ENCODE measurements at places on chromosomes 4 and X. TPM values are rescaled to one million over a fixed set of nuclear protein-coding genes. Genes with fewer than 3 reads are reported as not detected.

GRCh38 chr4:5656415-5656814 is 51.9 kb downstream of the EVC2 start:
- no peak for DNase-seq

DNA sequence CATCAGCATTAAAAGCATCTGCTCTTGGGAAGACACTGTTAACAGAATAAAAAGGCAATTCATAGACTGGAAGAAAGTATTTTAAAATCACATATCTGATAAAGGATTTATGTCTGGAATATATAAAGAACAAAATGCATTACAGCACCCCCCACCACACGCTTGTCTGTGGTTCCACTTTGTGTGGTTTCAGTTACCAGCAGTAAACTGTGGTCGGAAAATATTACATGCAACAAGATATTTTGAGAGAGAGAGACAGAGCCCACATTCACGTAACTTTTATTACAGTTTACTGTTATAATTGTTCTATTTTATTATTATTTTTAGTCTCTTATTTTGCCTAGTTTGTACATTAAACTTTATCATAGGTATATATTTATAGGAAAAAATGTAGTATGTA is 21.2 kb upstream of the PDE6B start:
- DNase-seq, result no peak

GRCh38 chr4:159227984-159228383 is 125.1 kb downstream of the RAPGEF2 start:
- DNase-seq, result no peak

- no peak for DNase-seq
These were observed 180.5 kb downstream of the SOWAHB start for GRCh38 chr4:76717431-76717830.

- no peak for DNase-seq
These were observed 109.7 kb downstream of the MSL3 start for GRCh38 chrX:11867610-11868345.

GRCh38 chr4:128727658-128728057 is 81.8 kb upstream of the JADE1 start:
- DNase-seq, result no peak

DNA sequence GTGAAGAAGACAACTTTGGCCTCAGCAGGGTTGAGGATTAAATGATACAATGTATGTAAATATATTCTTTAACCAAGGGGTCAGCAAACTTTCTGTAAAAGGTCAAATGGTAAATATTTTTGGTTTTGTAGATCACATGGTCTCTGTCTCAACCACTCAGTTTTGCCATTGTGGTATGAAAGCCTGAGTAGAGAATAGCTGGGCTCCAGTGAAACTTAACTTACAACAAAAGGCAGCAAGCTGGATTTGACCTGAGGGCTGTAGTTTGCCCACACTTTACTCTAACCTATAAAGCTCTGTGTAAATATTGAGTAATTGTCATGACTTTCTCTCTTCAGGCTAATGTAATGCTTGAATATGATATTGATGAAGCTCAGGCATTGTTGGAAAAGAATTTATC is 19.6 kb downstream of the VBP1 start:
- DNase-seq, result no peak

- DNase-seq, result no peak
These were observed 109.0 kb upstream of the DDIT4L start for GRCh38 chr4:100299046-100299840.

DNA sequence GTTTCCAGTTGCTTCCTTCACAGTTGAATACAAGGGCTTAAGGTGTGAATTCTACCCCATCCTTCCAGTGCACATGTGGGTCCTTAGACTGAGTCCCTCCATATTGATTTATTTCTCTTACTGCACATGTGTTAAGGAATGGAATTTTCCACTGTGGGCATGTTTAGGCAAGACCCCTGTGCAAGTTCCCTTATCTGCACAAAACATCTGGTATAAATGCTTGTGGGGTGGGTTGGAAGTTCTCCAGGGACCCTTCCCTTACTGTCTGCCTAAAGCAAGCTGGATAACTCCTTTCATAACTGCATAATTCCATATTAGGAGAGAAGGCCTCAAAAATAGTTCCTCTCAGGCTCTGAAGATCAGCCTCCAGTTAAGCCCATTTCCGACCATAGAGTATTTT is 570.9 kb downstream of the ADGRL3 start:
- DNase-seq, result no peak

Gene JCHAIN
- total RNA-seq, result not detected

Gene TCEAL2
- total RNA-seq, result not detected

Gene ARMCX4
- total RNA-seq, result 6.3 TPM
